ENCODE measurements at places on chromosomes 2 and 18. TPM values are rescaled to one million over a fixed set of nuclear protein-coding genes. Genes with fewer than 3 reads are reported as not detected.

DNA sequence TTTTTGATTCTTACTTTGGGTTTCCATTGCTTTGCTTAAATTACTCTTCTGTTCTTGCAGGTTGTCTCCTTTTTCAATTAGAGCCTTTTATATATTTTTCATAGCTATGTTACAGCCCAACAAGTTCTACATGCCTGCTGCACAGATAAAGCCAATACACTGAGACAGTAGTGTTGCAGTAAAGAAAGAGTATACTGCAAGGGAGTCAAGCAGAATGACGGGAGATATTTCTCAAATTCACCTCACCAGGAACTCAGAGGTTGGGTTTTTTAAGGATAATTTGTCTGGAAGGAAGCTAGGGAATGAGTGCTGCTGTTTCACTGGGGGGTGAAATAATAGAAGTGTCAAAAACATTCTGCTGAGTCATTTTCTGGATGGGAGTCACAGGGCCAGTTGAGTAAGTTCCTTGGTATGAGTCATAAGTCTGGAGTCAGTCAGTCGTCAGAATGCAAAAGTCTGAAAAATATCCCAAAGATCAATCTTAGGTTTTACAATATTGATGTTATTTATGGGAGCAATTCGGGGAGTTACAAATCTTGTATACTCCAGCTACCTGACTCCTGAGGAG, 193.0 kb upstream of the RGPD4 start:
- DNase-seq: peak; percentile 79

DNA sequence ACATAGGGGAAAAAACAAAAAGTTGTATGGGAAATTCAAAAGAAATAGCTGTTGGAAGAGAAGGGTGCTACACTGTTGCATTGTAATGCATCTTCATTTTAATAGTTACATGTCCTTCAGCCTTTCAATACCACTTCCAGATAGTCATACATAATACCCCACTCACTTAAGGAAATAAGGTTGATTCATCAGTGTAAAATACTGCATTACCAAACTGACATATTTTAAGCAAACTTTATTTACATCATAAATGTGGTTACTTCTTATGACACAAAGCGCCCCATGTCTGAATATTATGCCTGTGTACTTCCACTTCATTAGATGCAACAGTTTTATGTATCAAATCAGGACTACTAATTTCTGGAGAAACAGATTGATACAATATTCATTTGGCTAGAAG, 4.5 kb downstream of the RBMS1 start:
- no peak for DNase-seq

DNA sequence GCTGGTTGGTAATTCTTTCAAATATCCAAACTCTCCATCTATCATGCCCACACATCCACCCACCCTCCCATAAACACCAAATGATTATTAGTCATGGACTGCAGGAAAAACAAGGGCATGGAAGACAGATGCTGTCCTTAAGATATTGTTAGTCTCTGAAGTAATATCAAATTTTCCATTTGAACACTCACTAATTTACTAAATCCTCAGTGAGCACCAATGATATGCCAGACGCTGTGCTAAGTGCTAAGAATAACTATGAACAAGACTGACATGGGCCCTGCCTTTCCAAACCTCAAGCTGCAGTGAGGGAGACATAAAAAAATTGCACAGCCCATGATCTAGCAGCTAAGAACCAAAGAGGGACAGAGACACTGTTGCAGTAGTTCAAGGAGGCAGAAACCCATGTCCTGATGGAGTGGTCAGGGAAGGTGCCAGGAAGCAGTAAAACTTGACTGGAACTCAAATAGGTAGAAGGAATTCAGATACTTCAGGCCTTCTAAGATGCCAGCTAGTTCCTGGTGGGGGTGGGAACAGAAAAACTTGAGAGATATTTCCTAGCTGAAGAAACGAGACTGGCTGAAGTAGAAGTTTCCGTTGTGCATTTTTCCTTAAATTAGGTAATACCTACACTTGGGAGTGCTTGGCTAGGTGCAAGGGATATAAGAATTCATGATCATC, 182.1 kb downstream of the OSR1 start:
- no peak for DNase-seq

DNA sequence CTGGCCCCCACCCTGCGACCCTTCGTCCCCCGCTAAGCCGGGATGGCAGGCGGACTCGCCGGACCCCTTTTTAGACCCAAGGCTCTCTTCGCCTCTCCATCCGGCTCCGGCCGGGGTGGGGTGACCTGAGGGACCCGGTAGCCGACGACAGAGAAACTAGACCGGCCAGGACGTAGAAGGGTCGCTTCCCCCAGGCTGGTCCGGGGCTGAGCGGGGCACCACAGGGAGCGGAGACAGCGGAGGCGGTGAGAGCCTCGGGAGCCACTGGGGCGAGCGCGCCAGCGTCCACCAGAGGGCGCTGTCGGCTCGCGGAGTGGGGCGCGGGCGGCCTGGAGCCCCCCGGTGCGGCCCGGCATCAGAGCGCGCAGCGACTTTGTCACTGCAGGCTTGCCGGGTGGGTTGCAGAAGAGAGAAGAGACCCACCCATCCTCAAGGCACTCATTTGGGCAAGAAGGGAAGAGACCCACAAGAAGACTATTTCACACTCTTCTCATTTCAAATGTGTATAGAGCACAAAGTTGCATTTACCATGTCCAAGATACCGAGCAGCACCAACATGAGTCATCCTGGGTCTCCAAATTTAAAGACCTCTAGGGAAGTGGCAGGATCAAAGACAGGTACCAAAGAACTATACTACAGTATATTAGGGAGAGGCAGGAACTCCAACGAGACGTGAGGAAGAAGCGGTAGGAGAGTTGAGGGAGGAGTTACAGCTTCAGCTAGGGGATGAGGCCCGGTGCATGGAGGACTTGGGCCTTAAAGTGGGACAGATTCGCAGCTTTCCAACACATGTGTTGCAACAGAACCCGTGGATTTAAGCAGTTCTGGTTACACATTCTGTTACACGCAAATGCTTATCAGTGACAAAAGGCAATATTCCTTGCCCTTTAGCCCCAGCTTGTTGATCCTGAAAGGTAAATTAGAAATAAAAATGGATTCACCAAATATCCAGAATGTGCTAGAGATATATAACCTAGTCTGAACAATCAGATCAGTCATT, 7.6 kb upstream of the PRKCE start:
- DNase-seq: peak; percentile 24

GRCh38 chr2:212843409-212844199, 305.0 kb upstream of the ERBB4 start:
- peak; percentile 89 for DNase-seq

GRCh38 chr2:28030600-28030999, 140.1 kb downstream of the BABAM2 start:
- no peak for DNase-seq

APCDD1 gene
- total RNA-seq: 5.3 TPM

DNA sequence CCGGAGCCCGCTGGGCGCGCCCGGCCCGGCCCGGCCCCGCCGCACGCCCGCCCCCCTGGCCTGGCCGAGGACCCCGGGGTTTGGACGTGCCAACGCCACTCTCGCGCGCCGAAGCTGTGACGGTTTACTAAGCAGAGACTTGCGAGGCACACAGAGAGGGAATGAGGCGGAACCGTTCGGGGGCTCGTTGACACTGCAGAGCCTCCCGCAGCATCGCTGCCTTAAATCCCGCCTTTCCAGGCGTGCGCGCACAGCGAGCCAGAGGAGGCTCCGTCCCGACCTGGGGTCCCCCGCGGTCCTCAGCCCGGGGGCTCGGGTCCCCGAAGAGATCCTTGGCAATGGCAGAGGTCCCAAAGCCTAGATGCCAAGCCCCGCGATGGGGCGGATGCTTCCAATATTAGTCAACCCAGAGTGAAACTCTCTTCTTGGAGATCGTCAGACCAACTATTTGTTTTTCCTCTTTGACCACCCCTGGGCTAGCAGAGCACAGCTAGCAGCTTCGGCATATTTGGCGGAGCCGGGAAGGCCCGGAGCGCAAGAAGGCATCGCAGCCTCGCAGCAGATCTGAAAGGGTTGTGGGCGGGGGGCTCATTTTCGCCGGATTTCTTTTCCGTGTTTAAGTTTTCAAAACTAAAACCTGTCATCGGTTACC, at the start of gene ZNF385B:
ZNF385B (minus strand) TSS at position 197 of the 652 bp plus-strand sequence.
- DNase-seq: no peak

DNA sequence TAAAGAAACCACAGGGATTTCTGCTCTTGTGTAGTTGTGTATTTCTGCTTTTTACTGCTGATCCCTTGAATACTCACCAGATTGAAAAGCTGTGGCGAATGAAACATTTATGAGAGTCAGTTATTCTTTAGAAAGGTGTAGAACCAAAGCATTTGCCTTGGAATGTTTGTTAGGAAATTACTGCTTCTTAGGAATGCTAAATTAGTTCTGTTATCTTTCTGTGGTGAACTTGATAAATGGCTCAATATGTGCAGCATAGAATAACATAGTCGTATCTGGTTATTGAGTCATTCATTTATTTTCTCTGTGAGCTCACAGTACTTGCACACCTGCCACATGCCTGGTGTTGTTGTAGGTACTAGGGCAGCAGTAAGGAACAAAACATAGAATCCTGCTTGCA, 57.0 kb upstream of the FAM237A start:
- no peak for DNase-seq

MPPE1 gene
- 21.9 TPM for total RNA-seq

- DNase-seq: no peak
These were observed 23.0 kb downstream of the RTP5 start for GRCh38 chr2:241892299-241893137.

DNA sequence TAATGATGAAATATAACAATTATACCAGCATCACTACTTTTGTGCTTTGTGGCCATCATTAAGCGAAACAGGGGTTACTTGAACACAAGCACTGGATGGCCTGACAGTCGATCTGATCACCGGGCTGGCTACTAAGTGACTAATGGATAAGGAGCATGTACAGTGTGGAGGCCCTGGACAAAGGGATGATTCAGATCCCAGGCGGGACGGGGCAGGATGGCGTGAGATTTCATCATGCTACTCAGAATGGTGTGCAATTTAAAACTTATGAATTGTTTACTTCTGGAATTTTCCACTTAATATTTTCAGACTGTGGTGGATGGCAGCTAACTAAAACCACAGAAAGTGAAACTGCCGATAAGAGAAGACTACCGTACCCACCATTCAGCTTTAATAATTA, 7.0 kb upstream of the CLIP4 start:
- DNase-seq: peak; percentile 84

CFAP210 gene
- not detected for total RNA-seq

DNA sequence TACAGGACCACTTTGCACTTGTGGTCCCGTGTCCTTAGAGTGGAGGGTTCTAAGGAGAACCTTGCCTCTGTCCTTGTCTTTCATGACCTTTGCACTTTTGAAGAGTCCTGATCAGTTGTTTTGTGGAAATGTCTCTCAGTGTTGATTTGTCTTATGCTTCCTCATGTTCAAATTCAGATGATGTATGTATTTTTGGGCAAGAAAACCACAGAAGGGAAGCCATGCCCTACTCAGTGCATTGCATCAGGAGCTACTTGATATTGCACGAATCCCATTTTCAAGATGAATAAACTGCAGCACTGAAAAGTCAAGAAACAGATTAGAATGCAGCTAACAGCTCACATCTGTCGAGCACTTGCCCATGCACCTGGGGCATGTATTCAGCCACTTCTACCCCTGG, 152.2 kb downstream of the INHBB start:
- DNase-seq: no peak

DNA sequence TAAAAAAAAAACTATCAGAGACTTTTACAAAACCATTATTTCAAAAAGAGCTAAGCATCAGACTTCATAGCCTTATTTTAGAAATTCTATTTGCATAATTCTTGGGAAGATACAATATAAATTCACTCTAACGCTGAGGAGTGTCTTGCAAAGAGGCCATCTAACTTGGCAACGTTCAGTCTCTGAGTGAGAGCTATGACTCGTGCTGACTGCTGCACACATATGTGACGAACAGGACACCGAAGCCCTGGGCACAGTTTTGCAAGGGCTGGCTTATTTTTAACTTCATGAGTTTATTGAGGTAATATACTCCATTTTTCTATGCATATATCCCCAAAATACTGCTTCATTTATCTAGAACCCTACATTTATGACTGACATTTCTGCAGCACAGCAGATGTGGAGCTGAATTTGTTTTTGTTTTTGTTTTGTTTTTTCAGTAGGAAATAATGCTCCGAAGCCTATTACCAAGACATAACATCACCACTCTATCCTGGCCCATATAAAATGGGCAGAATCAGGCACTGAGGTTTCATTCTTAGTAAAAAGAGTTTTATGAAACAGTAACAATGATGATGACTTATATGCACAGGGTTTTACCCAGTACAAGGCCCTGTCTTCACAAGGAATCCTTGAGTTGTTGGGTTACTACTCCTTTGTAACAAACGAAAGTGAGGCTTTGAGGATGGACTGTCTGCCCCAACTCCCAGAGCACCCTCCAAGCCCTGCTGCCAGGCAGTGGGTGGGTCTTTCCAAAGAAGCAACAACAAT, 68.3 kb downstream of the CRACDL start:
- no peak for DNase-seq

DNA sequence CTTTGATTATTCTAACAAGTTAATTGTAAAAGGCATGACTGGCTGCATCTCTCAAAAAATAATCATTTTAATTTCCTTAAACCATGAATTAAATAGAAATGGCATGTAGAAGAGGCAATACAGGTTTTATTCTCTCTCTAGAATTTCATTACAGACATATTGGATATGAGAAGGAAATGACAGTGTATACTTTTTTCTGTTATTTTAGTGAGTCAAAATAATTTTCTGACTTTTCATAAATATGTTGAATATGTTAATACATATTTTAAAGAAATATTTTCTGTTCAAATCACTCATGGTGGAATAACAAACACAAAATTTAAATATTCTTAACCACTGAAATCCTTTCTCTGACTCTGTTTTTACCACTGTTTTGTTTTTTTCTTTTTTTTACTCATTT, 510.4 kb downstream of the LRP1B start:
- no peak for DNase-seq
